ENCODE measurements at places on chromosomes 11 and 22.

GRCh38 chr11:118343248-118343647 lies 743 bp upstream of the CD3D start:
- no peak for DNase-seq

GRCh38 chr22:19291218-19291579 lies 320 bp downstream of the CLTCL1 start:
- DNase-seq: peak; percentile 40

DNA sequence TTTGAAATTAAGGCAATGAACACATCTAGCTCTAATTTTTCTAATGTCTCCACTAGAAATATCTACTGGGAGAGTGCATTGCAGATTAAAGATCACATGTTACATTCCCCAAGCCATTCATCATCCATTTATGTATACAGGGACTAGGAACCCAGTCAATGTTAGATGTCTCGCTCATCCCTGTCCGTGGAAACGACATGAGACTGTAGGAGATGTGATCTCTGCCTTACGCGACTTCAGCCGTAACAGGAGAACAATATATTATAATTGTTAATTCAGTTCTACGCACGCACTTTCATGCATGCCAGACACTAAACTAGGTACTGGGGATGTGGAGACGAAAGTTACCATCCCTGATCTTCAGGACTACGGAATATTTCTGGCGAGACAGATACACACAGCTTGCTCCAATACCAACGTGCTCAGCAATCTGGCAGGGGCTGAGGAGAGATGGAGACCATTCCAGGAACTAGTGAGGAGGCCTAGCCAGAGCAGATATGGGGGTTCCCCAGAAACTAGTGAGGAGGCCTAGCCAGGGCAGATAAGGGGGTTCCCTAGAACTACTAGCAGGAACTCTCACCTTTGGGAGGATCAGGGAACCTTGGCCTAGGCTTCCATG lies 706 bp downstream of the DCPS start:
- peak; percentile 11 for DNase-seq

DNA sequence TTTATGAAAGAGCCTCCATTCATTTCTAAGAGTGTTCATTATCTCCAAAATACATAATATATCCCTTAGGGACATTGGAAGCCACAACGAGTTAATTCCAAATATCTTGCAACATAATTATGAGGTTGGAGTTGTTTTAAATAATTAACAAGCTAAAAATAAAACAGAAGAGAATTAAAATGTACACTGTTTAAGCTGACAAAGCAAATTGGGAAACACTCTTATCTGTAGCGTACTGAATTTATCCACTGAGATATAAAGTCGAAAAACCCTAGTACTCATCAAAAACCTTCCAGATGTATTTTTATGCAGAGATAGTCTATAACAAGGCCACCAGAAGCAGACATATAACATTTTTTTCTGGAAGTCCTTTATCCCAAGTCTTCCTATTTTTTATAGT lies 6.3 kb upstream of the OR5B2 start:
- no peak for DNase-seq

- DNase-seq: no peak
Observed at GRCh38 chr22:42365942-42366695, 66.1 kb downstream of the NFAM1 start.

DNA sequence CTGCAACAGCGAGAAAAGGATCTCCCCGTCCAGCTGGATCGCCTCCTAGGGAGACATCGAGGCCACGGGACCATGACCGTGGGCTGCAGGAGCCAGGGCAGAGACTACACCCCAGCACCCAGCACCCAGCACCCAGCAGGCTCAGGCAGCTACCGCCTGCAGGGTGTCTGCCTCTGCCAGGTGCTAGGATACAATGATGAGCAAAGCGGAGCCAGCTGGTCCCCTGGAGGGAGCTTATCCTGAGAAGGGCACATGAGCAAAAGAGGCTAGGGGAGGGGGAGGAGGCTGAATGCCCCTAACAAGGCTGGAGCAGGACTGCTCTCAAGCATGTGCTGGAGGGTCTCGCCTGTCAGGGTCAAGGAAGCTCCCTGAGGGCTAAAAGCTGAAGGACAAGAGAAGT lies 4.8 kb upstream of the CASTOR1 start:
- DNase-seq: no peak

- peak; percentile 80 for DNase-seq
Observed at GRCh38 chr11:45383224-45383623, 97.1 kb upstream of the SYT13 start.

GRCh38 chr11:57647372-57647771 lies 2.3 kb downstream of the YPEL4 start:
- peak; percentile 38 for DNase-seq

DNA sequence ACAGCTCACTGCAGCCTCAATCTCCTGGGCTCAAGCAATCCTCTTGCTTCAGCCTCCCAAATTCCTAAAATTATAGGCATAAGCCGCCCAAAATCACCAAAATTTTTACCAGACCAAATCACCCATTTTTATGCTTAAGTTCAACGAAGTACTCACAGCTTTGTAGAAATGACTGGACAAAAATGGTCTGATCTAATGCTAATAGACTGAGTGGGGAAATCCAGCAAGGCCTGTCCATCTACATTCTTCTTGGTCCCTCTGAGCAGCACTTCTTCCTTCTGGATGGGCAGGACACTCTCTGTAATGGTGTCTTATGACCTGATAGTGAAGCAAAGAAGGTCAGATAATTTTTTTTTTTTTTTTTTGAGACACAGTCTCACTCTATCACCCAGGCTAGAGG lies 18.7 kb upstream of the OR6X1 start:
- DNase-seq: no peak

DNA sequence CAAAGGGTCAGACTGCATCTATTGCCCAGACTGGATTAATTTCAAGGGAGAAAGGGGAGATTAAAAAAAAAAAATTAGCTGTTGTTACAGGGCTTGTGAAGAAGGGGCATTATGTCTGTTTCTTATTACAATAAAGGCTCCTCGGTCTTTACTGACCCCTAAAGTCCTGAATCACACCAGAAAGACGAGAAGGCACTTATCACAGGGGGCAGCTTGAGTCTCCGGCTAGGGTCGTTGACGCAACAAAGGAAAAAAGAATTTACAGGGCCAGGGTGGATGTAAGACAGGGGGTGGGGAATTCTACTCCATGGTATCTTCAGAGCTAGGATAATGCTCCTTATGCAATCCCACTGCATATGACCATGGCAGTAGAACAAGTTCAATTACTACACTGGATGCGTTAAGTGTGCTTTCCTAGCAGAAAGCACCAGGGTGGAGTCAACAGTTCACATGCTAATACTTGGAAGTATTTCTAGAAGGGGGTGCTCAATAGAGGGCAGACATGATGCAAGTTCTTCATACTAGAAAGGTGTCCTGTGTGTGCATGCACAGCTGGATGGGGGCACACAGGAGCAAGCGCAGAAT lies 16.5 kb downstream of the DDX17 start:
- no peak for DNase-seq

GRCh38 chr11:128552783-128553661 lies 34.3 kb downstream of the ETS1 start:
- DNase-seq: no peak

DNA sequence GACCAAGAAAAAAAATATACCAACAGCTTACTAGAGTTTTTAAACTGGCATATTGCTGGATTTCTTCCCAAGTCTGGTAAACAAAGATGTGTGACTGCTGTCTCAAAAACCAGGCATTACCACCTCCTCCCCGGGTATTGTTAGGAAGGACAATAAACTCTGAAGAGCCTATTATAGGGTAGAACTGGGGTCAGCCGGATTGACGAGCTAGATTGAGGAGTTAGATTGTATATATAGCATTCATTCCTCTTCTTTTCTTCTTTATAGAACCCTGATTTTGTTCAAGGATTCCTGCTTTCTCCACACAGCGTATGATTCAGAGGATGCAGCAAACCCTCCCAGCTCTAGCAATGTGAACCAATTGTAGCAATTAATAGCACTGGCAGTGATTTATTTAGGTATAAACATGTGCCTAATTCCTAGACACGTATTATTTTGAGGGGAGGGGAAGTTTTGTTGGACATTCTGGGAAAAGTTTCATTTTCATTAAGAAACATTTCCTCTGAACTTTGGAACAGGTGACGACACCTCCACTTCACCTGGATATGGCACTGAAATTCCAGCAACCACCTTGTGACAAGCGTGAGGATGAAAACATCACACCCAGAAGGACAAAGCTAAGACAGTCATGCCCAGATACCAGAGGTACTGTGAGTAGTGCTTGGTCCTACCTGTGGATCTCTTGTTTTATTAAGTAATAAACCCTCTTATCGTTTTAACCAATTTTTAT lies 679.4 kb upstream of the KIRREL3 start:
- DNase-seq: no peak

GRCh38 chr11:123260511-123261211 lies 65.6 kb upstream of the CLMP start:
- DNase-seq: no peak

GRCh38 chr11:43542750-43543712 lies 137.5 kb upstream of the HSD17B12 start:
- no peak for DNase-seq

GRCh38 chr11:9888938-9889337 lies 225.1 kb downstream of the SWAP70 start:
- no peak for DNase-seq

GRCh38 chr22:34319346-34319745 lies 399.1 kb upstream of the LARGE1 start:
- no peak for DNase-seq

DNA sequence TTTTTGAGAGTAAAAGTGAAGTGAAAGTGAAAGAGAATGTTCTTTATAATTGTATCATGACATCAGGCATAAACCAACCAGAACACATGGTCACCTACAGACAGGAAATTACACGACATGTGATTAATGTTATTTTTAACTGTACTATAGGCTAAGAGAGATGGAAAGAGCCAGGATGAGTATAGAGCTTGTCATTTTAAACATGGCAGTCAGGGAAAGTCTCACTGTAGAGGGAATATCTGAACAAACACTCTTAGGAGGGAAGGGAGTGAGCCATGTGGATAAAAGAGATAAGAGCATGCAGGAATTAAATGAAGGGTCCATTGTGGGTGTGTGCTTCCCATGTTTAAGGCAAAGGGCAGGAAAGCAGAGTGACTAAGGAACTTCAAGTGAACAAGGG lies 599.1 kb upstream of the FAT3 start:
- DNase-seq: no peak

- no peak for DNase-seq
Observed at GRCh38 chr11:8640267-8640906, 42.1 kb downstream of the TRIM66 start.

DNA sequence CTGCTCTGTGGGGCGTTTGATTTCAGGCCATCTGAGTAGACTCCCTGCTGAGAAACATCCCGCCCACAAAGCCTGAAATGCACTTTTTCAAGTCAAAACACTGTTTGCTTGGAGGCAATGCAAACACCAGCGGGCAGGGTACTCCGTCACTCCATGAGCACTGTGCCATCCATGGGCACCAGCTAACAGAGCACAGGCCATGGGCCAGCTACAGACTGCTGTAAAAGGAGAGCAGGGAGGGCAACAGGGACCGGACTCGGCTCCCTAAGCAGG lies 16.6 kb upstream of the EFCAB6 start:
- DNase-seq: no peak

DNA sequence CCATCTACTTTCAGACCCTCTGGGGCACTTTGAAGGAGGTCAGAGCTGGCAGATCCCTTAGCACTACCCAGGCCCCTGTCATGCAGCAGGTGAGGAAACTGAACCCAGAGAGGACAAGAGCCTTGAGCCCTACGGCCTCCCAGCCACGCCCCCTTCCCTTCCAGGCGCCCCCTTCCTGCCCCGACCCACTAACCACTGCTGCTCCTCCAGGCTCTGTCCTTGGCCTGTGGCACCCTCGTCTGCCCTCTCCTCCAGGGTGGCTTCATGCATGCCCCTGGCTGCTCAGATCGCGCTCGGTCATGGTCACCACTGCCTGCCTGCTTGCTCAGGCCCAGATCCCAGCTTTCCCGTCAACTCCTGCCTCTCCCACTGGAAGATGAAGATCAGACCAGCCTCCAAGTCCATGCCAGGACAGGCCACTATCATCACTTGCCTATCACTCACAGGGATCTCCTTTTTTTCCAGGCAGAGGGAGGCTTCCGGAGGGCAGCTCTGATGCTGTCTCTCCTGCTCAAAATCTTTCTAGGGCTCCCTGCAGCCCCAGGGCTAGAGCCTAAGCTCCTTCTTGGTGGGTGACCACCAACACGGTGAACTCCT lies 30.7 kb downstream of the ELFN2 start:
- no peak for DNase-seq

GRCh38 chr11:114845766-114846415 lies 167.6 kb downstream of the NXPE2 start:
- no peak for DNase-seq

Data from left hindlimb (tissue), 1 donor.